ENCODE measurements at places on chromosomes 1 and 21.
A peak's percentile ranks its signal among the peaks of the same experiment; 100 is the strongest.

DNA sequence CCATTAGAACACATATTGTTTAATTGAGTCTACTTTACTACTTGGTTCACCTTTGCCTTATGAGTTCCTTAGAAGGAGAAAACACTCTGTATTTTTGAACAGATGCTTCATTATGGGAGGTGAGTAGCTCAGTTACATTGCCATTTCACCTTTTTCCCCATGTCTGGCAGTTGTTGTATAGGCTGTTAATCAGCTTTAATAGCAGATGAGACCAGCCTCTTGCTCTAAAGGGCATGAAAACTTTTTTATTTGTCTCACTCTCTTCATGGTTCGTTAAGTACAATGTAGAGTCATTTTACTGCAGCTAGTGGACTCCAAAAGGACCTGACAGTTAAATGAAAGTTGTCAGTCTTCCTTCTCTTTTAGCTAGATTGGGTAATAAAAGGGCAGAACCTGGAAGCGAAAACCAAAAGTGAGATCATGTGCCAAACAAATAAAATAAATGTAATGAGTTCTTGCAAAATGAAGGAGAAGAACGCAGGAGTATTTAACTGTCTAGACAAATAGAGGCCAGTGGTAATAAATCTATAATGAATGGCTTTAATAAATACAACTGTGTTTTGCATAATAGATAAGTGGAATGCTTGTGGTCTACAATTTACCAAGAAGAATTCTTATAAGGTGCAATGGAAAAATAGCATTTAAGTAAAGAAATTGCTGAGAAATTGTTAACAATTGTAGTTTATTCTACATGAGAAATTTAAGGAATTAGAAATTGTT lies 180.0 kb upstream of the NEGR1 start:
- DNase-seq: peak; percentile 46

GRCh38 chr1:7366286-7366954 lies 404.7 kb upstream of the VAMP3 start:
- no peak for DNase-seq

DNA sequence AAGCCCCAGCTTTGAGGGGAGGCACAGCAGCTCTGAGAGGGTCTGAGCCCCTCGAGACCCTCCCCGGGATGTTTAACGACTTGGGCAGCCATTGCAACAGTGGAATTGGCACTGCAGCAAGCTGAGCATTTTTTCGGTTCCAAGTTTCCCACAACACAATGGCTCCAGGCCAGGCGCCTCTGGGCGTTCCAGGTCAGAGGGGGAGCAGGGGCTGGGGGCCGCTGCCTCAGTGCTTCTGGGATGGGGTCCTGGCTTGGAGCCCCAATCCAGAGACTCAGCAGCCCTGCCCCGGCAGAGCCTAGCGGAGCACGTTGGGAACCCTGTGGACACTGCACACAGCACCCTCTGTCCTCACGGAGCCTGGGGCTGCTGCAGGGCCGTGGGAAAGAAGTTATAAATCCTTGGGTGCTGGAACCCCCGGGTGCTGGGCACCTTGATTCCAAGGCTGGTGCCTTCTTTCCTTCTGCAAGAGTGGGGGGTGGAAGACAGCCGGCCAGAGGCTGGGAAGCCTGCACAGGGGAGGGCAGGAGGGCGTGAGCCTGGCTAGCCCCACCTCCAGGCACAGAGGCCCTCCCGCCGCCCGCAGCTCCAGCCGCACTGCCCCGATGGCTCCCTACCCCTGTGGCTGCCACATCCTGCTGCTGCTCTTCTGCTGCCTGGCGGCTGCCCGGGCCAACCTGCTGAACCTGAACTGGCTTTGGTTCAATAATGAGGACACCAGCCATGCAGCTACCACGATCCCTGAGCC lies 50.1 kb downstream of the COL18A1 start:
- no peak for DNase-seq

GRCh38 chr1:3283849-3284248 lies 170.6 kb upstream of the ARHGEF16 start:
- DNase-seq: peak; percentile 20

GRCh38 chr1:248860007-248860406 lies 1.1 kb upstream of the ZNF692 start:
- DNase-seq: no peak

DNA sequence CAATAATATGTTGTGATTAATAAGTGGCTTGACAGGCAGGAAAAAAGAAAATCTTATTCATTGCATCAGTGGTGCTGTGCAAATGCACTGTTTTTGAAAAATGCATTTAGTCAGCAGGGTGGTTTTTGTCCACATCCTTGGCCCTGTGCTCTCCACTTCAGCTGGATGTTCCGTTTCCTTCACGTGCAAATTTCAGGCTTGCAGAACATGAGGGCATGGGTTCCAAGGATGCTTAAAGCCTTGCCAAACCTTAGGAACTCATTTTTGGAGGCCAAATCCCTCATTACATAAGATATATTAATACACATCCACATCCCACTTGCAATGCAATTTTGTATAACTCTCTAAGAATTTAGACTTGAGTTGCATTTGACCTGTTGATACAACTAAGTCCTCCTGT lies 410.1 kb downstream of the PRDM2 start:
- DNase-seq: no peak

DNA sequence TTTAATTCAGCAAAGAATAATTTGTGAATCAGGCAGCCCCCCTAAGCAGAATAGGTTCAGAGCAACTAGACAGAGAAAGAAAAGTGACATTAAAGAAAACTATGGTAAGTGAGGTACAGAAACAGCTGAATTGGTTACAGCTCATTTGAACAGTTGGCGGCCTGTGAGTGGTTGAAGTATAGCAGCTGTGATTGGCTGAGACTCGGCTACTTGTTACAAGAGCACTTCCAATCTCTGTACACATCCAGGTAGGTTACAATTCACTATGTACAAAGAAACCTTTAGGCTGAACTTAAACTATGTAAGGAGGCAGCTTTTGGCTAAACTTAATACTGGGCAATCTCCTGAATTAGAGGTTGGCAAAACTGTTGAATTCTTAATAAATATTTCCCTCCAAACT lies 171.1 kb upstream of the LHX8 start:
- no peak for DNase-seq

- DNase-seq: no peak
Measured at GRCh38 chr1:78277253-78277652, 213.5 kb upstream of the PTGFR start.

- no peak for DNase-seq
Measured at GRCh38 chr1:71944006-71944405, 338.3 kb downstream of the NEGR1 start.

GRCh38 chr1:209207126-209207700 lies 376.3 kb upstream of the CAMK1G start:
- no peak for DNase-seq

- DNase-seq: no peak
Measured at GRCh38 chr1:214208460-214208859, 72.5 kb upstream of the SMYD2 start.

- no peak for DNase-seq
Measured at GRCh38 chr1:213993929-213994328, 6.2 kb downstream of the PROX1 start.

- DNase-seq: no peak
Measured at GRCh38 chr1:29259802-29260441, 23.6 kb downstream of the PTPRU start.

GRCh38 chr21:35234725-35235124 lies 185.6 kb upstream of the RUNX1 start:
- DNase-seq: no peak

GRCh38 chr21:17979763-17980162 lies 160.6 kb upstream of the C21orf91 start:
- no peak for DNase-seq

DNA sequence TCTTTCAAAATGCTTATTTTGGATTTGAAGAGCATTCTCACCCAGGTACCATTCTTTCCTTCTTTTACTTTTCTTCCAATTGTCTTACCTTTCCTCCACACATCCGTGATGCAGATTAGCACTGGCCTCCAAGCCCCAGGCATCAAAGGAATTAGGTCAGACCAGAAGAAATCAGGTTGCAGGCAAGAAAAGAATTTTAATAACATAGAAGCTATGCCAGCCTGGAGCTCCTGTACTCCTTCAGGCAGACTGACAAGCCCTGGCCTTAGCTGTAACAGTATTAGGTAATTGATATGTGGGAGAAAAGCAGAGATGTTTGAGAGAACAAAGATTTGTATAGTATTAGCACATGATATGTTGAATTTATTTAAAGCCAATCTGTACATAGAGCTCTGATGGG lies 390.4 kb upstream of the ADGRL2 start:
- DNase-seq: no peak

DNA sequence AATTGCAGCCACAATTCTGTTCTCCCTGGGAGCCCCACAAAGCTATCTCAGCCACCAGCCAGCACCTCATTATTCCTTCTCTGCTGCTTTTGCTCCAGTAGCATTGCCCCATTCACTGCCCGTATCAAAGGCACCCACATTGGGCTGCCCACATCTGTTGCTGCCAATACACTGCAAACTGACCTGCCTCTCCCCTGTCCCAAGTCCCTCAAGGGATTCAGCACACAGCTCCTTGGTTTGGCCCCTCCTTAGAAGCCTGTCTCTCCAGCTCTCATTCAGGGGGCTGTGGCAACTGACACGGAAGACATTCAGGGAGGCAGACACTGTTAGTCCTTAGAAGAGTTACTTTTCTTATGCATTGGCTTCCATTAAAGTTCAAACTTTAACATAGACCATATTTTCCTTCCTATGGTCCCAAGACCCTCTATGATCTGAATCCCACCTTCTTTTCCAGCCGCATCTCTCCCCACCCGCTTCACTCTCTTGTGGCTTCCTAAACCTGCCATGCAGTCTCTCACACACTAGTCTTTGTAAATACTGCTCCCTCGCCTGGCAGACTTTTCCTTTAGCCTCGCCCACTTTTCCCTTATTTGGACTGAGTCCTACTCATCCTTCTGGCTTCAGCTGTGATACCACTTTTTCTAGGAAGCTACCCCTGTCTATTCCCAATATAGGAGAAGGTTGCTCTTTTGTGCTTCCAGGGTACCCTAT lies 19.3 kb upstream of the KLHDC8A start:
- no peak for DNase-seq

GRCh38 chr1:57190898-57191297 lies 225.1 kb upstream of the C8B start:
- DNase-seq: no peak

DNA sequence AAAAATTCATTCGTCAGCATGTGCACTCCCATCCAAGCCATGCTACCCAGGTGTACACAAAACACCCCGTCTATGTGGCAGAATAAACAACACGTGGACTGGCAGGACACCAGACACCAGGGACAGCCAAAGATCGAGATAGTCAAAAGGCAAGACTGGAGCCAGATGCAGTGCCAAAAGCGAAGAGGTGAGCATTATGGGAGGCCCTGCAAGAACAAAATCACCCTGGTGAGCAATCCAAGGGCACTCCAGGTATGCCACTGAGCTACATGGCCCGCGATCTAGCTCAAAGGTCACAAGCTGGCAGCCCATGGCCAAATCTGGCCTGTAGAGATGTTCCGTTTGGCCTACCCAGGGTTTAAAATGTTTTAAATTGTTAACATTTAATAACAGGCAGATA lies 33.7 kb downstream of the PLPP3 start:
- no peak for DNase-seq

GRCh38 chr1:93490357-93490756 lies 42.4 kb downstream of the FNBP1L start:
- no peak for DNase-seq

- no peak for DNase-seq
Measured at GRCh38 chr21:46366091-46366490, 42.1 kb downstream of the PCNT start.

- DNase-seq: no peak
Measured at GRCh38 chr1:25098717-25099116, 133.6 kb downstream of the SYF2 start.

DNA sequence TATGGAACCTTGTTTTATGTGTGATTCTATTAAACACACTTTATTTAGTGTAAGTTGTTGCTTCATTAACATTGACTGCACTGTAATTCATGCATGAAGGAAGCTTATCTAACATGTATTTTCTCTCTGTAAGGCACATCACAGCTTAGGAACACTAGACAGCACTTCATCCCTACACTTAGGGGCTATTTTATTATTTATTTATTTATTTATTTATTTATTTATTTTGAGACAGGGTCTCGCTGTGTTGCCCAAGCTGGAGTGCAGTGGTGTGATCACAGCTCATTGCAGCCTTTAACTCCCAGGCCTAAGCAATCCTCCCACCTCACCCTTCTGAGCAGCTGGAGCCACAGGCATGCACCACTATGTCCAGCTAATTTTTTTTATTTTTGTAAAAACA lies 30.7 kb upstream of the GRHL3 start:
- DNase-seq: no peak

DNA sequence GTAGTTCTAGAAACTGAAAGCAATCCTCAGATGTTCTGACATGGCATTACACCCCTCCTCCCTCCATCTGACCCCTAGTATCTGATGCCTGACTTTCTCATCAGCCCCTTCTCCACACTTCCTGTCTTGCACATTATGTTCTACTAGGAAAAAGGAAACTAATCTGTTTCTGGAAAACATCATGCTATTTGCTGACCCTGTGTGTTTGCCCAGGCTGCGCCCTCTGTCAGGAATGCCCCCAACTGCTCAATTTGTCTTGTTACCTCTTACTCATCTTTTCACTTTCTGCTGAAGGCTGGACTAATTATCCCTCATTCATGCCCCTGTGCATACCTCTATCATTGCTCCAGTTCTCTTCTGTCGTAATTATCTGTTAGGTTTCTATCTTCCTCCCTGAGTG lies 37.5 kb upstream of the DAB1 start:
- DNase-seq: no peak

- DNase-seq: peak; percentile 47
Measured at GRCh38 chr1:181101581-181102226, 13.2 kb downstream of the IER5 start.

GRCh38 chr1:36420836-36421317 lies 23.2 kb upstream of the LSM10 start:
- peak; percentile 78 for DNase-seq

DNA sequence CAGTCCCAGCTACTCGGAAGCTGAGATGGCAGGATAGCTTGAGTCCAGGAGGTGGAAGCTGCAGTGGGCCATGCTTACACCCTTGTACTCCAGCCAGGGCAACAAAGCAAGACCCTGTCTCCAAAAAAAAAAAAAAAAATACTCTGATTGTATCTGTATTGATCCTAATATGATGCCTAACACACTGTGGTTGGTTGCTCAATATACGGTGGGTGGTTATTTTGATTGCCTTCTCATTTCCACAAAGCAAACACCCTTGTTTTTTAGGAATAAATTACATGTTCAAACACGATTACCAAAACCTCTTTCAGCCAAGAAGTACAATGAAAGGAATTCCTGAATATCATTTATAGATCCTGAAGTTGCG lies 3.4 kb downstream of the EGLN1 start:
- DNase-seq: no peak

DNA sequence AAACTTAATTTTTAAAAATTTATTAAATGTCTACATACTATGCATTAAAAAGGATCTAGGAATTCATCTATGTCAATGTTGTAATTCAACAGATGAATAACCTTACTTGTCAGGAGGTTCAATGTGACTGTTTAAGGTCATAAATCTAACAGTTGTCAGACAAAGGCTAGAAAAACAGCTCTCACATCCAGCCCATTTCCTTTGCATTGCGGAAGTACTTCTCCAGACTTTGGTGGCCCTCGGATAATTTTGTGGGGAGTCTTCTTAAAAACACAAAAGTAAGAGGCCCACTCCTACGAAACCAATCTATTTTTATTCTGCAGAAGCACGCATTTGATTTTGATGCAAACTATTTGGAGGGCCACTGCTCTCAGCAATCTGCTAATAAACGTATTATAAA lies 122.6 kb upstream of the CHRM3 start:
- DNase-seq: no peak

- DNase-seq: no peak
Measured at GRCh38 chr1:7012461-7012924, 227.2 kb downstream of the CAMTA1 start.
